M059J (cell line): ENCODE measurements at places on chromosomes 16 and 17. TPM values are rescaled to one million over a fixed set of nuclear protein-coding genes. Genes with fewer than 3 reads are reported as not detected.

The UNC45B gene
- 0.05 TPM in 1 of 2 replicates, not detected in the other for total RNA-seq

DNA sequence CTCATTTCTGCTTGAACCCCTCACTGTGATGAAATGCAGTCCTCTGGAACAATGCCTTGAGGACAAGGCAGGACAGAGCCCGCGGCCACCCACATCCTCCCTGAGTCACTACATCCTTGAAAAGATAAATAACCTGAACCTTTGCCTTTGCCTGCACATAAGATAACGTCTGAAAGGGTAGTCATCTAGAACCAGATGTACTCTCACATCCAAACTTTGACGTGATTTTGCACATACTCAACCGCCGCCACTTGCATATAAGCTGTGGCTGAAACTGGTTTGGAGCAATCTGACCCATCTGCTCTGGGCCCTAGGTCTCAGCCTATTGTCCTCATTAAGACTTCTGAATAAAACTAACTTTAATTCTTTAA is 252.1 kb downstream of the PHKB start:
- peak; percentile 91 for DNase-seq

DNA sequence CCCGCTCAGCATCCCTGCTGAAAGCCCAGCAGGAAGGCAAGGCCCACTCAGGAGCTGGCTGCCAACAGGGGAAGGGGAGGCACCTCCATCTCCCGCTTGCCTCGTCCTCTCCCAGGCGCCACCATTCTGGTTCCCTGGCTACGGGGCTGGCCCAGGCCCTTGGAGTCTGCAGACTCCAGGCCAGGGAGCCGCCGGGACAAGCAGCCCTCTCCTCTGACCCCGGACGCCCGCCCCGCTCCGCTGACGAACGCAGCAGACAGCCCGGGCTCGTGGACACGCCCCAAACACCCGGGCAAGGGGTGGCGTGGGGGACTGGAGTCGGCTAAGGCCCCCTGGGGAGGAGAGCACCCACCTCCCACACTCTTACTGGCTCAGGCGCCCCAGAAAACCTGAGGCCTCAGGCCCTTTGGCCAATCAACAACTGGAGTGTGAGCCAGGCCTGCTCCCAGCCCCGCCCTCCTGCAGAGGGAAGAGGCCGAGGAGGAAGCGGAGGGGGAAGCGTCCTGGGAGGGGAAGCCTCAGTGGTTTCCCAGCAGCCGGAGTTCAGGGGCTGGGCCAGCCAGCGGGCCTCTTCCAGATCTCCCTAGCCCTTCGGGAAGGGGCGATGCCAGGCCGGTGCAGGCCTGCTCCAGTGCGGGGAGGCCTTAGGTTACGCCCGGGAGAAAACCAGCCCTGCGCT is 4.2 kb downstream of the MNT start:
- peak; percentile 98 for DNase-seq

- peak; percentile 32 for DNase-seq
Observed at GRCh38 chr17:21213638-21214014, 335 bp downstream of the TMEM11 start.

The C16orf86 gene
- 0.27 and 0.81 TPM in 2 replicates for total RNA-seq

- no peak for DNase-seq
Observed at GRCh38 chr16:74463888-74464287, 42.6 kb upstream of the CLEC18B start.

The SDR42E2 gene
- total RNA-seq, result not detected in 2 replicates

The STH gene
- total RNA-seq, result not detected in 2 replicates

DNA sequence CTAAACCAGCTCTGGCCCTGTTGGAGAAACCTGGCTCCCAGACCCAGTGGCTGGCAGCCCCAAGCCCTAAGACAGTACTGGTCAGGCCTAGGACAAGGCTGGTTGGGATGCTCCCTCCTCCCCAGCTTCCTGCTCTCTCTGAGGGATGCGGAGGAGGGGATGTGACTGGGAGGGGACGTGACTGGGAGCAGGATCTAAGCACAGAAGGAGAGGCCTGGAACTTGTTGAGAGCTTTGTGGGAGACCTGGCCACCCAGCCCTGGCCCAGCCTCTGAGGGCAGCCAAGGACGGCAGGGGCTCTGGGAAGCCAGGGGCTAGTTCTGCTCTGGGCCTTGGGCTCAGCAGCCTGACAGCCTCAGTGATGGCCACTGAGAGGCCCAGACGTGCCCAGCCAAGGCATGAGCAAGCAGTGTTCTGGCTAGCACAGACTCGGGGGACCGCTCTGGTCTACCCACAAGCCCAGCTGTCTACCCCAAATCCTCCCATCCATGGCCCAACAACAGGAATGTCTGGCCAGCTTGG is 22.8 kb downstream of the ATP6V0D1 start:
- DNase-seq, result no peak

The SLC13A2 gene
- total RNA-seq, result not detected in 2 replicates

GRCh38 chr16:19875900-19876299 is 8.7 kb downstream of the GPRC5B start:
- DNase-seq, result no peak

DNA sequence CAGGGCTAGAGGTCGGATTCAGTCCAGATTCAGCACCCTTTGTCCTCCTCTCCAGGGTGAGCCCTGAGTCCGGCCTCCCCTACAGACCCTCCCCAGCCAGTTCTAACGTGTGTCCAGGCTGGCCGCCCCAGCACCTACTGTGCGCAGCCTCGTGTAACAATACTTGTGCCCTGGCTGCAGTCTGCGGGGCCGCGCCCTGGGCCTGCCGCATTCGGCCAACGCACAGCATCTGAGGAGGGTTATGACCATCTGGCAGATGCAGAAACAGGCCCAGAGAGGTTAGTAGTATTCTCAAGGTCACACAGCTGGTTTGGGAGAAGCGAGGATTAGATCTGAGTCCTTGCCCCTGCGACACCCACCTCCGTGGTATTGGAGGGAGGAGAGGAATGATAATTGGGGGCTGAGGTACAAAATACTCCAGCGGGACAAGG is 968 bp downstream of the RIPOR1 start:
- no peak for DNase-seq

- DNase-seq, result no peak
Observed at GRCh38 chr16:86752582-86753175, 174.3 kb downstream of the FOXL1 start.

- no peak for DNase-seq
Observed at GRCh38 chr16:56355786-56356275, 69.5 kb downstream of the AMFR start.

- DNase-seq, result peak; percentile 50
Observed at GRCh38 chr16:86118467-86119307, 219.7 kb downstream of the IRF8 start.

The SRRM2 gene
- total RNA-seq, result 27.9 and 49.9 TPM in 2 replicates

GRCh38 chr16:79926451-79927205 is 326.1 kb upstream of the MAF start:
- DNase-seq, result no peak

GRCh38 chr17:71363661-71364060 is 757.2 kb upstream of the SOX9 start:
- DNase-seq, result no peak

GRCh38 chr17:80800481-80801391 is 190.9 kb upstream of the CHMP6 start:
- DNase-seq, result no peak

- no peak for DNase-seq
Observed at GRCh38 chr16:2811703-2812471, 5.2 kb upstream of the PRSS21 start.

The ZNF200 gene
- 10.0 and 17.4 TPM in 2 replicates for total RNA-seq

- DNase-seq, result peak; percentile 18
Observed at GRCh38 chr17:40951011-40951622, 13.7 kb upstream of the KRT23 start.

The MYL4 gene
- not detected in 2 replicates for total RNA-seq

DNA sequence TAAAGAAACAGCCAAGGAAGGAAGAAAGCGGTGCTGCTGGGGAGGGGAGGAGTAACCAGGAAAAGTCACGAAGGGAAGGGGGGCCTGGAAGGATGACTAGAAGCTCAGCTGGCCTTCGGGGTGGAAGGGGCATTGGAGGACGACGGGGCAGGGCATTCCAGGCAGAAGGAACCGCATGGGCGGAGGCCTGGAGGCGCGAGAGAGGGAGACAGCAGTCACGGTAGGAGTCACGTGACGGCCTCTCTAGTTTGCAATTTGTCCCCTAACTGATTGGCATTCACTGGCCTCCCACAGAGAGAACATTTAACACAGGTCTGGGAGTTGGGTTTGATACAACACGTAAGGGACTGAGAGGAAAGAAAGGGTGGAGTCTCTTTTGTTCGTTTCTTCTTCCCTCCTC is 63.9 kb downstream of the RTN4RL1 start:
- no peak for DNase-seq

DNA sequence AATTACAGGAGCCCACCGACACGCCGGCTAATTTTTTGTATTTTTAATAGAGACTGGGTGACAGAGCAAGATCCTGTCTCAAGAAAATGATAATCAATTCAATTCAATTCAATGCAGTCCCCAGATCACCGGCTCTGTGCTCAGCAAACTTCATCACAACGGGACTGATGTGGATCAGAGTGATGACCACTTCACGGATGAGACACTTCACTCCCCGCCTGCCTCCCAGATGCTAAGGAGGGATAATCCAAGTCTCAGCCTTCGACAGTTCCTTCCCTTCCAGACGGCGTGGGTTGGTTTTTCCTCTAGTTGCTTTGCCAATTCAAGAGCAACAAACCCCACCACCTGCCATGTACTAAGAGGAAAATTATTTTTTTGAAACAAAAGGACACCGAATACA is 93.8 kb downstream of the ZDHHC7 start:
- no peak for DNase-seq

- DNase-seq, result peak; percentile 35
Observed at GRCh38 chr16:59179446-59180082, 445.4 kb upstream of the GOT2 start.

GRCh38 chr17:47806913-47807255 is 14.7 kb downstream of the OSBPL7 start:
- no peak for DNase-seq

The PEMT gene
- 41.5 and 56.8 TPM in 2 replicates for total RNA-seq

DNA sequence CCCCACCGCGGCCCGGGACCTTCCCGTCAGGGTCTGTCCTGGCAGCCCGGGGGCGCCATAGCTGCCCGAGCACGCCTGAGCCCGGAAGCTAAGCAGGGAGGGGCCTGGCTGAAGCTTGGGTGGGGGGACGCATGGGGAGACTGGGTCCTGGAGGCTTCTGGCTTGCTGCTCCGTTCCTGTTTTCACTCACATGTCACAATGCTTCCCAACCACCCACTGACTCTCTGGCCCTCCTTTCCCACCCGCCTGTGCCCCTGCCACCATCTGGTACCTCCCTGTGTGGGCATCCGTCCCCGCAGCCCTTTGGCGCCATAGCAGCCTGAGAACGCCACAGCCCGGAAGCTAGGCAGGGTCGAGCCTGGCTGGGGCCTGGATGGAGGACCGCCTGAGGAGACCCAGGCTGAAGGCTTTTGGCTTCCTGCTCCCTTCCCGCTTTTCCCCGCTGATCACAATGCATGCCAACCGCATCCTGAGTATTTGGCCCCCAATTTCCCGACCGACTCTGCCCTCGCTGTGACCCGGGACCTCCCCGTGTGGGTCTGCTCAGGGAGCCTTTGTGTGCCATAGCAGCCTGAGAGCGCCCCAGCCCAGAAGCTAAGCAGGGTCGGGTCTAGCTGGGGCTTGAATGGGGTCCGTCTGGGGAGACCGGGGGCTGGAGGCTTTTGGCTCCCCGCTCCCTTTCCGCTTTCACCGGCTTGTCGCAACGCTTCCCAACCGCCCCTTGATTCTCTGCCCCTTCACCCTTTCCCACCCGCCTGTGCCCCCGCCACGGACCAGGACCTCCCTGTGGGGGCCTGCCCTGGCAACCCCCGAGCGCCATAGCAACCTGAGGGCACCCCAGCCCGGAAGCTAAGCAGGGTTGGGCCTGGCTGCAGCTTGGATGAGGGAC is 2290.1 kb downstream of the TP53TG3F start:
- no peak for DNase-seq

The SLFN12L gene
- total RNA-seq, result 0.37 and 1.4 TPM in 2 replicates

The NHLRC4 gene
- 0.12 TPM in 1 of 2 replicates, not detected in the other for total RNA-seq

GRCh38 chr17:40345994-40346764 is 18.4 kb downstream of the GJD3 start:
- DNase-seq, result no peak

The CCL13 gene
- not detected in 2 replicates for total RNA-seq

DNA sequence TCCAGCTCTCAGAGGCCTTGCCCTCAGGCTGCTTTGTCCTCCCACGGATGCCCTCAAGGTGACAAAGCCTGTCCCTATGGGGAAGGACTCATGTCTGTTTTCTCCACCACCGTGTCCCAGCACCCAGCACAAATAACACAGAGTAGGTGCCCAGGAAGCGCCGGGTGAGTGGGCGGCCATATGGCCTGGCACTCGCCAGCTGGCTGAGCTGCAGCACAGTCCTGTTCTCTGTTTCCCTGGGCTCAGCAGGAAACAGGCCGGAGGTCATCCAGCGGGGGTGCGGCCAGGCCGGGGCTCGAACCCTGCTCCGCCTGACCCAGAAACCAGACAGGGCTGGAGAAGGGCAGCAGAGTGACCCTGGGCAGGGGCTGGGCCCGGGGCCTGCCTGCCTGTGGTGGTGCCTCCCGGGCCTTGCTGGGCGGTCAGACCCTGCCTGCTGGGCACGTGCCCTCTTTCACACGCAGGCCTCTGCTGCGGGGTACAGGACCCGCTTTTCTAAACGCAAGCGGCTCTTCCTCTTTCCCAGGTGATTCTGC is 139.0 kb upstream of the CIBAR2 start:
- DNase-seq, result no peak

The LRRC59 gene
- total RNA-seq, result 213 and 250 TPM in 2 replicates

The SLC6A2 gene
- total RNA-seq, result not detected in 2 replicates

DNA sequence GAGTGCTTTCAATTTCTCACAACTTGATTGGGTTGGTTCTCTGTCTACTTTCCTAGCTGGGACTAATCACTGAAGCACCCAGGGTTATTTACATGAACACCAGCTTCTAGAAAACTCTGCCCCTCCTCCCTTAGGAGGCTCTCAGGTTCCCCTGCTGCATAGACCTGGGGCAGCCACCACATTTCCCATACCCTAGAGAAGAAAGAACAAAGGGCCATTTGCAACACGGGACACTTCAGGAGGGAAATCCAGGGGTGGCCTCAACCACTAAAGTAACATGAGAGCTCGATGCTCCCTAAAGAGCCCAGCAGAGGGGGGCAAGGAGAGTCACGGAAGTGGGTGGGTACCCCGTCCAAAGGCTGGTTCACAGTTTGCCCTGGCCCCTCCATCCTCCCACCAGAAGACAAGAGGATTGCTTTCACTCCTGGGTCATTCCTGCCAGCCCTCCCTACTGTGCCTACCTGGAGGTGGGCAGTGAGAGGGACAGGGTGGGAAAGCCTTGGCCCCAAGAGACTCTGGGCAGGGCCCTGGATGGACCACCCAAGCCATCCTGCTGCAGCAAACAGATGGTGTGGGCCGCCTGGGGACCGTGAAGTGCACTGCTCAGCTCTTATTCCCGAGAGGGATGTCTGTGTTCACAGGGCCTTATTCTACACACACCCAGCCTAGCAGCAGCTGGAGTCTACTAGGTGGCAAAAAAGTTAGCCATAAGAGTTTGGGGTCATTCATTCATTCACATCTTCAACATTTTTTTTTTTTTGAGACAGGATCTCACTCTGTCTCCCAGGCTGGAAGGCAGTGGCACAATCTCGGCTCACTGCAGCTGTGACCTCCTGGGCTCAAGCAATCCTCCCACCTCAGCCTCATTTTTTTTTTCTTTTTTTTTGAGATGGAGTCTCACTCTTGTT is 392.1 kb downstream of the SOX9 start:
- DNase-seq, result no peak

- peak; percentile 96 for DNase-seq
Observed at GRCh38 chr16:27326738-27327585, 13.2 kb downstream of the IL4R start.
